HCEC 1CT (cell line): ENCODE measurements at places on chromosomes 16 and 17.

DNA sequence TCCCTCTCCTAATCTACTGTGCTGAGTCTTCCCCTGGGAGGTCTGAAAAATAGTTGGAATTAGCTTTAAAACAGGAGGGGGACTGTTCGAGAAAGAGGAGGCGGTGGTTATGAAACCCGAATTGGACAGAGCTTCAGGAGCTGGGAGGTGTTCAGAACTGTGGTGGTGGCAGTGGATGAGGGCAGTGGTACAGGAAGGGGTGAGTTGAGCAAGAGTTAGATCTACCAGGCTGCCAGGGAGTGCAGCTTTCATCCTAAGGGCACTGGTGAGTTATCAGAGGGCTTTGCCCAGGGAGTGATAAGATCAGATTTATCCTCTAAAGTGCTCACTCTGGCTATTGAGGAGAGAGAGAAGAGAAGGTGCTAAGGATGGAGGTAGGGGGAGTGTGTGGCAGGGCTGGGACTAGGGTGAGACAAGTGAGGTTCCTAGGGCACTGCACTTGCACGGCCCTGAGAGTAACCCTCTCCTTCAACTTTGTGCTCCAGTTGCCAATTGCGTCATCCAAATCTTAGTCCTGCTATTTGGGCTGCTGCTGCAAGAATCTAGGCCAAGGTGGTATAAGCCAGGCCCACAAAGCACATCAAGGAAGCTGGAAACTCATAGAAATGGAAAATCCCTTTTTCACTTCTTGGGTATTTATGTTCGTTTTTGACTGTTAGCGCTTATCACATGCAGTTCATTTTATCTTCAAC is 540.3 kb downstream of the XYLT1 start:
- no peak for DNase-seq

DNA sequence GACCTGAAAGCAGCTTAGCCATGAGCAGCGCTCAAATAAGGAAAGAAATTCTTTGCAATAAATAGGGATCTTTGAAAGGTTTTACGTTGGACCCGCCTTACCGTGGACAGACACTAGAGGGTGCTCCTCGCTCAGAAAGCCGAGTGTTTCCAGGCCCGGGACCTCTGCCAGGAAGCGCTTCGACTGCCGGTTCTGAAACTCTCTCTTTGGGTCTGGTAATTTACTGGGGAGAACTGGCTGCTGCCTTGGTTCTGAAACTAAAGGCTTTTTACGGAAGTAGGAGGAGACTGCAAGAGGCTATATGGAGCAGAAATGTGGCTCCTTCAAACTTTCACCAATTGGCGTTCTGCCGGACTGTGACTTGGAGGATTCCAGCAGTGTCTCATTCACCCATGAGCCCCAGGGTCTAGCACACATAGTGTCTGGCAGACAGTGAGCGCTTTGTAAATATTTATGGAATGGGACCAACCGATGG is 45.6 kb upstream of the HOXB9 start:
- peak; percentile 62 for DNase-seq

DNA sequence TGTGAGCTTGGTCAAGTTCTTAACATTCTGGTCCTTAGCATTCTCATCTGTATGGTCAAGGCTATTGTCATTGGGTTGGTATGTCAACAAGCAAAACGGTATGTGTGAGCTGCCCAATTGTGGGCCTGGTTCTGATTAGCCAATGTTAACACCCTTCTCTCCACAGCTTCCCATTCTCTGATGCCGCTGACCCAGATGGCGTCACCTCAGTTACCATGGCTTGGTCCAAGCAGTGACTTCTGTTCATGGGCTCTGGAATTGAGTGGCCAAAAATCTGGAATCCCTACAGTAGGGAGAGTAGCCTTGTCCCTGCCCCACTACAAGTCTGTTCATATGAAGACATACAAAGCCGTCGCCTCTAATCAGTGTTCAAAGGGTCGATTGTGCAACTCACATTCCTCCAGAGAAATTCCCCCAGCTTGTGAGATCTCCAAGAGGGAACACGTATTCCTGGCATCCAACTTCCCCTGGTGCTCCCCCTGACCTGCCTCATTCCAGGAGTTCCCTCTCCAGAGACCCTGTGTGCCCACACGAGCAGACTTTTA is 15.8 kb downstream of the TMEM98 start:
- DNase-seq, result peak; percentile 43

DNA sequence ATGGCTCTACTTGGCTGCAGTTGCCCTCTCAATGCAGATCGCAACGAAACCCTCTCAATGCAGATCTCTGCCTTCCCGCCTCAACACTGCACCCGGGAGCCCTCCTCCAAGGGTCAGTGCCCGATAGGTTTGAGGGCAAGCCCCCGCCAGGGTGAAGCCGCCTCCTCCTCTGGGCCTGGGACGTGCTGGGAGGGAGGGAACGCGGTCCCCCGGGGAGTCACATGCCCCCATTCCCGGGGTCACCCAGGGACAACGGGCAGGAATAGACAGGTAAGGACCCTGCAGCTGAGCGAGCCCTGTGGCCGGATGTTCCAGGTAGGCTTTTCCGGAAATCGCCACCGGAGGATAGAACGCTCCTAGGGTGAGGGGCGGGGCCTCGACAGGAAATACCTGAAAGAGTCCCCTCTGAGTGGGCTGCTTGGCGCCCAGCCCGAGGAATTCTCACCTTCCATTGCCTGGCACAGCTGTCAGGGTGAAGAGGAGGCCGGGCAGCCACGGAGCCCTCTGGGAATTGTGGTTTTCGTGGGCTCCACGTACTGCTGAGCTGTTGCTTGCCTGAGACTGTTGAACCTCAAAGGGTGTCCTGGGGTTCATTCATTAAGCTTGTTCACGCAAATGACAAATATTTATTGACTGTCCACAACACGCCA is 12.8 kb downstream of the ZNF174 start:
- no peak for DNase-seq

- DNase-seq, result no peak
Observed at GRCh38 chr17:45907750-45908395, 13.5 kb downstream of the MAPT start.
